ENCODE measurements at places on chromosomes 3 and 15.

DNA sequence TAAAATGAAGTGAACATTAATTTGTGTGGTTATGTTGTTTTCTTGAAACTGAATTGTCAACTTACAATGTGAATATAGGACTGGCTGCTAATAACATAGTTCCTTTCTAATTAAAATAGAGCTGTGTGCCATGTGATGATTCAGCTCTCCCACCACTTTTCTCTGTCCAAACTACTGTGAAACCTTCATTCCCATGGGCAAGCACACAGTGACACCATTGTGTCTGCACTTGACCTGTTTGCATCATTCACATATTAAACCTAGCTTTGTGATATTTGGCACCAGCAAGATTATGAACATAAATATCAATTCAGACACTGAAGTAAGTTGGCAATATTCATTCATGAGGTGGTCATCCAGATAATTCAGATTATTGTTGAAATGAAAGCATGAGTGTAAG is 78.8 kb upstream of the TCF12 start:
- DNase-seq, result no peak

- no peak for DNase-seq
These were observed 146.0 kb downstream of the IL20RB start for GRCh38 chr3:137103739-137104138.

GRCh38 chr3:46538803-46539442 is 27.2 kb downstream of the LRRC2 start:
- DNase-seq, result no peak

DNA sequence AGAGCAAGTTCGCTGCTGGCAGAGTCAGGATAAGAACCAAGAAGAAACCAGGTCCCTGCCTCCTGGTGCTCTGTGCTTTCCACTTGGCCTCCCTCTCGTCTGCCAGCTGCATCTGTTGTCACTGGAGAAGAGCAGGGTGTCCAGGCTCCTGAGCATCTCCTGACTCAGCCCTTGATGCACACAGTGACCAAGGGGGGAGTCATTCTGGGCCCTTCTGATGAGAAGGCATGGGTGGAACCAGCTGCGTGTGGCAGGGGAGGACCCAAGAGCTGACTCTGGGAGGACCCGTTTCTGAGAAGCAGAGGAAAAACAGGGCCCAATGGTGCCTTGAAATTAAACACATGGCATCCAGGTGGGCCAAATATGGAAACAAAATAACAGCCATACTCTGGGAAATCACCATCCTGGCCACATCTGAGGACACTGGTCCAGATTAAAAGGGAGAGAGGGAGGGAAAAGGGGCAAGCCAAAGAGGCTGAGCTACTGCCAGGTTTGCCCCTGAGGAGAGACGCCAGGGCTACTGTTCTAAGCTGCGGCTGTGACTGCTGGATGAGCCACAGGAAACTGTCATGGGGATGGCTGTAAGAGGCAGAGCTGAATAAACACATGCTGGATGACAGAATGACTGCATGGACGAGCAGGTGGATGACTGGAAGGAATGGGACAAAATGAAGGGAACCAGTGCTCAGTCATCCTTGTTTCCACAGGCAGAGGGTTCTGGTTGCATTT is 58.1 kb upstream of the CA12 start:
- no peak for DNase-seq

DNA sequence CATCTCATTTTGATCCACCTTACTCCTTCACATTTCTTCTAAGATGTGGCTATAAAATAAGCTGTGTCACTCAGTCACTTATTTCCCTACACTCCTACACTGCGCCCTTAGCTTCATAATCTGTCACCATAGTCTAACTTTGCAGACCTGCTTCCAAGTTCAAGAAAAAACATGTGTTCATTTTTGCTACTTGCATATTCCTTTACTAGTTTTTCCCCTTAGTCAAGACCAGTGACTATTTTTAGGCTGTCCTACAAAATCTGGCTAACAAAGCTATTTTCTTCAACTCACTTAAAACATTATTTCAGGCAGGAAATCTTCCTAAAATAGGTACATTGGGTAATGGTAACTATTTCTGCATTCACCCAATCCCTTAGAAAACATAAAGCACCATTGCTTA is 272.5 kb downstream of the TBC1D5 start:
- no peak for DNase-seq

DNA sequence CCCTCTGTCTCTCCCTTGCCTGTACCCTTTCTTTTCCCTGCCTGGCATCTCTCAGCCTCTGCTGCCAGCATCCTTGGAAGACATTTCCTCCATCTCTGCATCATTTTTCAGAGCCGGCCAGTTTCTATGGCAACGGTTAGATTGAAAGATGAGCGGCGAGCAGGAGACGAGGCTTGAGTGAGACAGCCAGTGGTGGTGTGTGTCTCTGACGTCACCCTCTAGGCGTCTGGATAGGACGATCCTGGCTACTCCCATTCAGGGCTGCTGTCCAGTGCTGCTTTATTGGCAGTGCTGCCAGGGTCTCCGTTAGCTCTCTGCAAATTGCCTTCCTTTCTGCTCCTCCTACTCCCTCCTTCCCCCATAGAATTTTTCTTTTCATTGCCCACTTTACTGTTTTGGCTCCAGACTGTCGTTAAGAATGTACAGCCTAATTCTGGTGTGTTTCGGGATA is 57.9 kb downstream of the TRAK1 start:
- DNase-seq, result no peak

Measured in epithelial cell of prostate (primary cell).